ENCODE measurements at places on chromosomes 13 and 19.

DNA sequence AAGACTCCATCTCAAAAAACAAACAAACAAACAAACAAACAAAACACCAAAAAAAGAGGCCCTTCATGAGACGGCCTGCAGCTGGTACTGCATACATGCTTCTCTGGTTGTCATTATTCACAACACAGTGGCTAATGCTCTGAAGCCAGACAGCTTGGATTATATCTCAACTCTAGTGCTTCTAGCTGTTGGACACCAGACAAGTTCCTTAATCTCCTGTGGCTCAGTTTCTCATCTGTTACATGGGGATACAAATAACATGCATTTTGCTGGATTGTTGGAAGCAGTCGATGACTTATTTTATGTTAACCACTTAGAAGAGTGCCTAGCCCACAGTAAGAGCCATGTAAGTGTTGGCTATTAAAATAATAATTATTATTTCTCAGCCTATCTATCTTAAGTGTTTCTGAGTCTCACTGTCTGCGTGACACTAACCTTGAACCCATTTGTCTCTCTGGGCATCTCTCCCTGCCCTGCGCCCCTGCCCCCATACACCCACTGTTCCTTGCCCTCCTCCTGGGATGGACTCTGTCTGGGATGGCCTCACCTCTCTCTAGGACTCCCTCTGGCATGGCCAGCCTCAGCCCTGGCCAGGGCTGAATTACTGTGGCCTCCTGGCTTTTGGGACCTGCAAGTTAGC is 3.1 kb upstream of the JUNB start:
- DNase-seq: no peak

DNA sequence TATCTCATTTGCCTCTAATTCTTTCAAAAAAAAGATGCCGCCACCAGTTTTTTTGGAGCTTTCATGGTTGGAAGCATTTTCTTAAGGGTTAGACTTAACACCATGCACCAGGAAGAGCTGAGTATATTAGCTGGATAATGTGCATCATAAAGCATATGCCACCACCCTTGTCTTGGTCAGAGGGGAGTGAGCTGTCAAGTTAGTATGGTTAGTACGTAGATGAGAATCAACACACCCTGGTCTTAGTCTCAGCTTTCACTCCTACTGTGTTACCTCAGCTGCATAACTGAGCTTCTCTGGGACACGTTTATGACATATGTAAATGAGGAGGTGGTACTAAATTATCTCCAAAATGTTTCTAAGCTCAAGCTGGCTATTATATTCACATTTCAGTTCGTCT is 415.6 kb downstream of the DCT start:
- DNase-seq: no peak

DNA sequence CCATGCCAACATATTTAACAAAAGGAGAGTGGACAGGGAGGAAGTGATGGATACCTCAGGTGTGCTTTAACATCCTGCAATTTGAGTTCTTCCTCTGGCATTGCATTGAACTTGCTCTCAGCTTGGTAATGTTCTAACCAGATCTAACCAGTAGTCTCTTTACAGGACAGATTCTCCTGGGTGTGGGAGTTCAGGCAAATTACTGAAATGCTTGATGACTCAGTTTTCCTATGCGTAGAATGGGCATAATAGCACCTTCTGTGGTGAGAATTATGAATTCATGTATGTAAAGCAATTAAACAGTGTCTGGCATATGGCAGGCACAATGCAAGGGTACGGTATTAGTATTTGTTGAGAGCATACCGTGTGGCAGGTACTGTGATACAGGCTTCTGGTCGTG is 3.6 kb downstream of the AKAP11 start:
- no peak for DNase-seq

DNA sequence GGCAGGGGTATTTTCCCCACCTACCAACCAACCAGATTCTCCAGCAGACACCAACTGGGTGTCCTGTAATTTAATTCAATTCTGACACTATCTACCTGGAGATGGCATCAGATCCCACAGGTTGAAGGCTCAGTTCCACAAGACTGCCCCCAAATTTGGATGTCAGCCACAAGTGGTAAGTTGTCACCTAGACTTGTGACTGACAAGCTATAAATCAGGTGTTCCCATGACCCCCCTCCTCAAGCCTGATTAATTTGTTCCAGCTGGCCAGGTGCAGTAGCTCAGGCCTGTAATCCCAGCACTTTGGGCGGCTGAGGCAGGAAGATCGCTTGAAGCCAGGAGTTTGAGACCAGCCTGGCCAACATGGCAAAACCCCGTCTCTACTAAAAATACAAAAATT is 10.6 kb upstream of the HAUS5 start:
- DNase-seq: no peak

DNA sequence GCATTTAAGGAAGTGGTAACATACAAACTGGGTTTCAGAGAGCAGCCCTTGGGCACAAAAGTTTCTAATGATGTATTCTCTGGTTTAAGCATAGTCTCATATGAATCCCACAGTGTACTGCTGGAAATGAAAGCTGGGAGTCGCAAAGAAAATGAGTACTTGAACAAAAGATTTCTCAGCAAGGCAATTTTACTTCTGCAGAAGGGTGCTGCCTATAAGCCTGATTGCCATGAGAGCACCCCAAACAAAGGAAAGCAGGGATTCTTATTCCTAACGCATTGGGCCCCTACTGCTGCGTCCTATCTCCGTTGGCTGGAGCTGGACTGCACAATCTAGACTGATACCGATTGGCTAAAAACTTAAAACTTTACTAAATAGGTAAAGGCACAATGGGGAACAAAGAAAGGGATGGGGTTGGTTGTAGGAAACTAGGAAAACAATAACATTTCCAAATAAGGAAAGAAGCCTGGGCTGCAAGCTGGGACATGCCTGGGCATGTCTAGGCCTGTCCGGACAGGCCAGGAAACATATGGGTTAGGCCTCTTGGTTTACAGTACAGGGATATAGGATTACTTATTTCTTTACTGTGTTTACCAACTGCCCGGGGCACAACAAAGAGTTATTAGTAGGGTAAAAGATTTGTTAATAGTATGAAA is 27.4 kb upstream of the VN1R4 start:
- no peak for DNase-seq

DNA sequence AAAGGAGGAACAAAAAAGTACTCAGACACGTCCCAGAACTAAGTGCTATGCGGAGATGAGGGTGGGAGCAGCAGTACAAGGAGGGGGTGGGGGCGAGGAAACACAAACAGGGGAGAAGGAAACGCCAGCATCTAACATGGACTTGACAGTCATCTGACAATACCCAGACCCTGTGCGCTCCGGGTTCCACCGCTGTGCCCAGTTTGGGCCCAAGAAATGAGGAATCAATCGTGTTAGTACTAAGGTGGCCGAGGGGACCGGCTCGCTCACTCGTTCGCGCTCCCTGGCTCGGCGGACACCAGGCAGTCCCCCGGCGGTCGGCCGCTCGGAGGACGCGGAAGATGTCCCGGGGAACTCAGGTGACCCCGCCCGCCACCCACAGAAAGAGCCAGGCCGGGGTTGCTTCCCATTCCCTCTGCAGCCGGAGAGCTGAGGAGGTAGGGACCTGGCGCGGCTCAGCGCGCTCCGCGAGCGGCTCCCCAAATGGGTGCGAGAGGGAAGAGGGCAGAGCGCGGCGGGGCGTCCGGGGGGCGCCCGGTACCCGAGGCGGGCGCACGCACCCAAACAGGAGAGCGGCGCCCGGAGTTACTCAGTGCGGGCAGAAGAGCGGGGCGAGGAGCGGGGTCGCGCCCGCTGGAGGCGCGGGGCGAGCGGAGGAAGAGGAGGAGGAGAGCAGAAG is 616 bp downstream of the TSHZ3 start:
- DNase-seq: no peak

- no peak for DNase-seq
These were observed 85.4 kb upstream of the TUBA3C start for GRCh38 chr13:19266979-19267378.
